ENCODE measurements at places on chromosomes 1 and 21. TPM values are rescaled to one million over a fixed set of nuclear protein-coding genes. Genes with fewer than 3 reads are reported as not detected.

DNA sequence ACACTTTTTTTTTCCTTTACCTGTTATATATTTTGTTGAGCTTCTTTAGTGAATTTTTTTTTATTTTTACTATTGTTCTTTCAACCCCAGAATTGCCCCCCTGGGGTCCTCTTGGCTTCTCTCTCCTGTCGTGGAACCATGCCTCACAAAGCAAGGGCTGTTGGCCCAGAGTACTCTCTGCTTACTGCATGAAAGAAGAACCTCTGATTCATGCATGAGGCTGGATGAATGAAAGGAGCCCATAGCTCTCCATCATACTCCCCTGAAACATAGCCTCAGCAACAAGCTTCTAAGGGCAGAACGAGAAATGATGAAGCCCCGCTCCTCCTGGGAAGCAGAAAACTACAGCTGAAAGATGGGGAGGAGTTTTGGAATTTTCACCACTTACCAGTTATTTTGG lies 1441.0 kb downstream of the BRINP3 start:
- DNase-seq = no peak
- H3K4me3 ChIP-seq = no peak overlapping the region
- H3K27me3 ChIP-seq = no peaks in the 10 kb centered on the region
- H3K27ac ChIP-seq = no peak overlapping the region

DNA sequence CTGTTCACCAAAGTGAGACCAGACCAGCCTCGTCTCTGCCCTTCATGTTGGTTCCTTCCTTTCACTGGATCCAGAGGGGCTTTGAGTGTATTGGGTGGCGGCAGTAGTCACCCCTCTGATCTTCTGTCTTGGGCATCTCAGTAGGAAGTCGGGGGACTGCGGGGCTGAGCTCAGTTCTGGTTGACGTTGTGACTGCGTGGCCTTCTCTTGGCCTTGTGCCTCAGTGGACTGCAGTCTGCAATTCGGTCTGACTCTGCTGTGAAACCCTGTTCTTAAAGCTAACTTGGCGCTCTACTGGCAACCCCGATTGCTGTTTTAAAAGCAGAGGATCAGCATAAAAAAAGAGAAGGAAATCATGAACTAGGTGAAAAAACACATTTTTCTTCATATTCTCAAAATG lies 56.7 kb downstream of the SLC37A1 start:
- no peaks in the 10 kb centered on the region for H3K27me3 ChIP-seq
- H3K36me3 ChIP-seq = no peaks in the 10 kb centered on the region
- DNase-seq = no peak

DNA sequence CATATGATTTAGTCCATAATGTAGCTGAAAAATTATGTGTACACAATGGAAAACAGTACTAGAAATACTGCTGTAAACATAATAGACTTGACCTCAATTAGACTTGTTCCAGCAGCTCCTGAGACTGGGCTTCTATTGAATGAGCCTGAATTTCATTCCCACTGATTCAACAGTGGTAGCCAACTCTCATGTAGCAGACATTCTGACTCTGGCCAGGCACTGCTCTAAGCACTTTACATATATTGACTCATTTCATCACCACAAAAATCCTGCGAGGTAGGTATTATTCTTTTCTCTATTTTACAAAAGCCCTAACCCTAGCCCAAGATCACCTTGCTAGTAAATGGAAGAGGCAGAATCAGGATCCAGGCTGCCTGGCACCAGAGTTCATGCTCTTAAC lies 12.8 kb upstream of the CTSS start:
- no peaks in the 10 kb centered on the region for H3K36me3 ChIP-seq
- no peaks in the 10 kb centered on the region for H3K4me1 ChIP-seq
- H3K4me3 ChIP-seq = no peak overlapping the region
- no peak overlapping the region for H3K27ac ChIP-seq

GRCh38 chr1:30704271-30704670 lies 19.1 kb downstream of the MATN1 start:
- no peak overlapping the region for H3K4me3 ChIP-seq
- peaks cover 4% of the 10 kb centered on the region for H3K4me1 ChIP-seq
- no peak for DNase-seq
- no peak overlapping the region for H3K27ac ChIP-seq
- H3K36me3 ChIP-seq = no peaks in the 10 kb centered on the region
- H3K27me3 ChIP-seq = no peaks in the 10 kb centered on the region

CDC73 gene
- 63.8 TPM for total RNA-seq

KIAA1614 gene
- 0.22 TPM for total RNA-seq

UBXN11 gene
- 35.8 TPM for total RNA-seq
